ENCODE measurements at places on chromosomes 11 and 22.

GRCh38 chr11:33869481-33870422 lies 22.1 kb downstream of the LMO2 start:
- no peak for DNase-seq

DNA sequence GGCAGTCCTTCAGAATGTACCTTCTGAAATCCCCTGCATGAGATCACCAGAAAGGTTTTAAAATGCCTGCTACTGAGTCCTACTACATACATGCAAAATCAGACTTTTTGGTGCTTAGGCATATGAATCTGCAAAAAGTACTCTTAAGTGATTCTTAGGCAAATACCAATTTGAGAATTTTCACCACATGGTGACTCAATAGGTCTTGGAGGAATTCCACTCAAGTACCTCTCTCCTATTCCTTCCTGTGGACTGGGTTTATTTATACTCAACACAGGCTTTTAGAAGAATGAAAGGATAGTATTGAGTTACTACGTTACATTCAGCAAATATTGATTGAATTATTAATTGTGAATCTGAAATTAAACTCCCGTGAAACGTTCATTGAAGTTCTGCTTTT lies 223.9 kb downstream of the CNTN5 start:
- no peak for DNase-seq

- DNase-seq = no peak
Observed at GRCh38 chr22:40509401-40510134, 127.0 kb downstream of the MRTFA start.

DNA sequence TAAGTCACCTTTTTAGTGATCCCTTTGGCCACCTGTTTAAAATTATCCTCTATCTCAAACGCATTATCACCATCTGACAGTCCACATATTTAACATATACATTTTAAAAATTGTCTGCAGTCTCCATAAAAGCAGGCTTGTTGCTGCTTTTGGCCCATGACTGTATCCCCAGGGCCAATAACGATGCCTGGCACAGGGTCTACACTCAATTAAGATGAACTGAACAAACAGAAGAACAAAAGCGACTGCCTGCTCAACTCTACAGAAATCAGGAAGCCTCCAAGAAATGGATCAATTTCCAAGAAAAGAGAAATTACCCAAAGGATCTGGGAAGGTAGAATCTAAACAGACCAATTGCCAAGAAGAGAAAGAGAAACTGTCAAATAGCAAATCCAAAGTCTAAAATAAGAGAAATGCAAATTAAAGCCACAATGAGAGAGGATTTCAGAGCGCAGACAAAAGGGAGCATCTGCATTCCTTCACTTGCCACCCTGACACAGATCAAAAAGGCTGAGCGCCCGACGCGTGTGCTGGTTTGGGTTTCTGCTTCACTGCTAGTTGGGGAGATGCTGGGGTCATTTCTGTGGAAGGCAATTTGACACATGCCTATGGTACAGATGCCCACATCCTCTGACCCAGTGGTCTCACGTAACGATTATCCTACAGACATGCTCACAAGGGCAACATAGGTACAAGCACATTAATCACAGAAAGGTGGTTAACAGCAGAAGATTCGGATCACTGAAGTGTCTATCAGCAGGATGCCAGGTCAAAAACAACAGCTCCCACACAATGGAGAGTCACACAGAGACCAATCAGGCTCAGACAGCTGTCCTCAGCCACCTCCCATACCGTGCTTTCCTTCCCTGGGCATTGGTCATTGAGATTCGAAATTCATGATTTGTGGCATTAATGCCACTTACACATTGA lies 55.9 kb downstream of the SHISAL1 start:
- no peak for DNase-seq

DNA sequence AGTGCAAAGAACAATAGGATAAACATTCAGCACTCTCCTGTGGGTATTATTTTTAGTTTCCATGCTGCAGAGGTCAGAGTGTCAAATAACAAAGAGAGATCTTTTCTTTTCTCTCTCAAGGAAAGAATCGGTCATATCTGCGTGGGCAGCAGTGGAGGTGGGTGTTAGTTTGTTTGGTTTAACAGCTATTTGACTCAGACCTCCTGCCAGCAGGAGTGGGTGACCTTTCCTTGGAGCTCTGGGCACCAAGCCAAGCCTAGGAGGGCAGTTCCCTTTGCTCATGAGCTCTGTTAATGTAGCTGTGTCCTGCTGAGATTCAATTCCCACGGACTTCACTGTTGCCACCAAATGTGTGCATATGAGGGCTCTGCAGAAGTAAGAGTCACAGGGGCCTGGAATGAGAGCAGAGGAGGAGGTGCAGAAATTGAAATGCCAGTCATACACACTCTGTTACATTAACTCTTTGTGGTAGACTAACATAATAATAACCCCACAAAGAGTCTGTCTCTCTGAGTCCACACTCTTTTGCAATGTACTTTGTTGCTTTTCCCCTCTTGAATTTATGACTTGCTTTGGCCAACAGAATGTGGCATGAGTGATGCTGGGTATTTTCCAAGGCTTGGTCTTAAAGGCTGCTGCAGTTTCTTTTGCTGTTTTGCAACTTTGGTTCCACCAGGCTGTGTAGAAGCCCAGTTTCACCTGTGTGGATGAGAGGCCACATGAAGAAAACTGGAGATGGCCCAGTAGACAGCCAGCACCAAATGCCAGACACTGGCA lies 76.0 kb upstream of the GRK3 start:
- DNase-seq = peak; percentile 22

GRCh38 chr11:122749005-122749687 lies 89.2 kb upstream of the CRTAM start:
- DNase-seq = peak; percentile 21

GRCh38 chr22:20650294-20651207 lies 123.4 kb upstream of the SERPIND1 start:
- DNase-seq = no peak

- DNase-seq = no peak
Observed at GRCh38 chr22:23272371-23272770, 92.1 kb downstream of the BCR start.

GRCh38 chr22:35663371-35663770 lies 15.1 kb downstream of the APOL6 start:
- no peak for DNase-seq

DNA sequence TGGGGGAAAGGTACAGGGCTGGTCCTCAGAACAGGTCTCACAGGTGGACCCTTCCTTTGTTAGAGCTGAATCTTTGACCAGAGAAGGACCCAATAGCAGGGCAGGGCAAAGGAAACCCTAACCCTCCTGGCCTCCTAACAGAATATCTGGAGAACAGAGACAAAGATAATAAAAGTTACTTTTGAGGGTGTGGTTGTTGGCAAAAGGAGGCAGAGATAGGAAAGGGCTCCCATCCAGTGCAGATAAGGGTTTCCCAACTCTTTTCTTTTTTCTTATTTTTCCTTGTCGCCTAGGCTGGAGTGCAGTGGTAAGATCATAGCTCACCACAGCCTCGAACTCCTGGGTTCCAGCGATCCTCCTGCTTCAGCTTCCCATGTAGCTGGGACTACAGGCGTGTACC lies 11.9 kb downstream of the PCSK7 start:
- DNase-seq = no peak

DNA sequence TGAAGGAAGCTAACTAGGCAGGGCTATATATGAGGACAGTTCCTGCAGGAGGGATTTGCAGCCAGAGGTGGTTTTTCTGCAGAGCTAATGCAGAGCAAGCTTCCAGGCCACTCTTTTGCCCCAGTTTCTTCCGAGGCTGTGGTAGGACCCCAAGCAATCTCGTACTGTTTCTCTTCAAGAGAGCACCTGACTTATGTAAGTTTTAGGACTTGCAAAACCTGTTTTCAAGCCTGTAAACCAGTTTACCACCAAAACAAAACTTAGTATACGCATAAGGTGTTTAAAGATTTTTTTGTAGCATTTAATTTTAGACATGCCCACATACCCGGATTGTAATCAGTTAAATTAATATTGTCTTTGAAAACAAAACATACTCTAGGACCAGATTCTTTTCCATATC lies 7.7 kb upstream of the APLP2 start:
- no peak for DNase-seq

DNA sequence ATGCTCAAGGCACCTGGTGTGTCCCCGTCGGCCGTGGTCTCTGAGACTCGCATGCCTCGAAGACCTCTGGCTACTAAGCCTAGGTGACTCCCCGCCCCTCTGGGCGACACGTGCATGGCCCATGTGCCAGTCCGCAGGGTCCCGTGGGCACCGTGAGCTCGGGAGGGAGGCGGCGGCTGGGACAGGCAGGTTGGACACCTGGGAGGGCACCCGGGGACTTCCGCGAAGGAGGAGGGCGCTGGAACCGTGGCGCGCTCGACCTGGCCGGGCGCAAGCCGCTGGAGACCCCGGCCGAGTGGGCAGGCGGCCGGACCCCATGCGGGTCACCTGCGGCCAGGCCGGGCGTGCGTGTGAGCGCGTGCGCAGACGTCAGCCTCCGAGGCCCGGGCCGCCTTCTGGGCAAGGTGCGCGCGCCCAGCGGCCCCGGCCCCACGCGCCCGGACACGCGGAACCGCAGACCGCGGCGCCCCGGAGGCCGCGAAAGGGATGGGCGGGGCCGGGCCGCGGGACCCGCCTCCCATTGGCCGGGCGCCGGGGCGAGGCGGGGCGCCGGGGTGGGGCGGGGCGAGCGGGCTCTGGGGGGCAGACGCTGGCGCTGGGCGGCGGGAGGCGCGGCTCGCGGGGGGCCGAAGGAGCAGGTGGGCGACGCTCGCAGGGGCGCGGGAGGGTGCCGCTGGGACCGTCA lies 579 bp upstream of the RASD2 start:
- DNase-seq = peak; percentile 59

- DNase-seq = no peak
Observed at GRCh38 chr11:125333354-125334073, 162.6 kb downstream of the FEZ1 start.

DNA sequence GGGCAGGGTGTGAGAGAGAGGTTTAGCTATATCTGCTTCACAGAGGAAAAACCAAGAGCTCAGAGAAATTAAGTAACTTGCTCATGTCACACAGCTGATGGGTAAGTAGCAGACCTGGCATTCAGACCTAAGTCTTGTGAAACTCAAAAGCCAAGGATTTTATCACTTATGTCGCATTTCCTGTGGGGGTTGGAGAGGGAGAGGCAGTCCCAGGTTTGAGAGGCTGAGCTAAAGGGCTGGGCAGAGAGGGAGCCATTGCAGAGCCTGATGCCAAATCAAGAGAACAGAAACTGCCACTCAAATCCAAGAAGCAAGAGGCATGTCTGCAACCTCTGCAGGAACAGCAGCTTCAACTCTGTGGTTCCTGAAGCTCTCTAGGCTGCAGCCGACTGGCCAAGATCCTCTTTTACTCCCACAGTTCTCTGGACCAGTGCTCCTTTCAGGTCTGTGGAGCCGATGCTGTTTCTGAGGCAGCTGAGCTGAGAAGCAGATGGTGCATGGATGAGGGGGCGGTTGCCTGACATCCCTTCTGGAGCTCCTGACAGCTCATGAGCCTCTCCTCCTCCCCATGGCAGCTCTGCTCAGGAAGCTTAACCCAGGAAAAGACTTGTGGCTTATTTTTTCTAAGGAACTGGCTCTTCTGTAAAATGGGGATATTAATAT lies 47.6 kb upstream of the NAV2 start:
- DNase-seq = no peak

- no peak for DNase-seq
Observed at GRCh38 chr22:30905696-30906341, 62.8 kb downstream of the MORC2 start.

DNA sequence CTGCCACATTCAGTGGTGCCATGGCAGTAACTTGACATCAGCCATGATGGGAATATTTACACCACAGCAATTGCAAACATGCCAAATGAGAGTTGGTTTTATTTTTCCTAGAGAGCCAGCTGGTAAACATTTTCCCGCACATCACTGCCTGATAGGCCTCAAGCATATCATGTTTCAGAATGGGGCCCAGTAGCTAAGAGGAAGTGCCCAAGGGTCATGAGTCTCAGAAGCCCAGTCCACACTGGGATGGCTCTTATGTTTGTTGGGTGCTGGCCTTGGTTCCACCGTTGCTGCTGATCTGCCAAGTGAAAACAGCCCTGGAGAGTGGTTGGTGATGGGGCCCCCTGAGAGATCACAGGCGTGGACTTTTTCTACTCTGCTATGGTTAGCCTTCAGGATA lies 64.3 kb upstream of the NAV2 start:
- no peak for DNase-seq

GRCh38 chr11:1055990-1056771 lies 18.5 kb upstream of the MUC2 start:
- no peak for DNase-seq

GRCh38 chr11:103849366-103849765 lies 187.1 kb upstream of the DDI1 start:
- no peak for DNase-seq

- no peak for DNase-seq
Observed at GRCh38 chr11:102985850-102986249, 30.3 kb upstream of the MMP13 start.

GRCh38 chr11:91776655-91777054 lies 448.0 kb upstream of the FAT3 start:
- no peak for DNase-seq

DNA sequence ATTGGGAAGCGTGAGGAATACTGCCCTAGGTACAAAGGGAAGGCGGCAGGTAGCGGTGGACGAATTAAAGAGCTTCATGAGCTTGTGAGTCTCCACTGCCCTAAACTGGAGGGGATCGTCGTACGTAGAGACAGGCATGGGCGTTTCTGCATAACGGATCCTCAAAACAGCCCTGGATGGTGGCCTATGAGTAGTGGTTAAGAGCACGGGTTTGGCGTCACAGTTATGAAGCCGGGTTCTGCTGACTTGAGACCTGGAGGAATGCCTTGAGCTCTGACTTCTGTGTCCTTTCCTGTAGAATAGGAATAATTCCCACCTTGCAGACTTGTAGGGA lies 335 bp downstream of the TMEM138 start:
- no peak for DNase-seq

Measured in activated naive CD8-positive, alpha-beta T cell treated with anti-CD3 and anti-CD28 coated beads, Interleukin-2, amount 50 U/mL, for 16 hours (primary cell).